ENCODE measurements at places on chromosomes 7 and 10.

- no peak for DNase-seq
Measured at GRCh38 chr10:110664483-110665420, 20.6 kb downstream of the RBM20 start.

DNA sequence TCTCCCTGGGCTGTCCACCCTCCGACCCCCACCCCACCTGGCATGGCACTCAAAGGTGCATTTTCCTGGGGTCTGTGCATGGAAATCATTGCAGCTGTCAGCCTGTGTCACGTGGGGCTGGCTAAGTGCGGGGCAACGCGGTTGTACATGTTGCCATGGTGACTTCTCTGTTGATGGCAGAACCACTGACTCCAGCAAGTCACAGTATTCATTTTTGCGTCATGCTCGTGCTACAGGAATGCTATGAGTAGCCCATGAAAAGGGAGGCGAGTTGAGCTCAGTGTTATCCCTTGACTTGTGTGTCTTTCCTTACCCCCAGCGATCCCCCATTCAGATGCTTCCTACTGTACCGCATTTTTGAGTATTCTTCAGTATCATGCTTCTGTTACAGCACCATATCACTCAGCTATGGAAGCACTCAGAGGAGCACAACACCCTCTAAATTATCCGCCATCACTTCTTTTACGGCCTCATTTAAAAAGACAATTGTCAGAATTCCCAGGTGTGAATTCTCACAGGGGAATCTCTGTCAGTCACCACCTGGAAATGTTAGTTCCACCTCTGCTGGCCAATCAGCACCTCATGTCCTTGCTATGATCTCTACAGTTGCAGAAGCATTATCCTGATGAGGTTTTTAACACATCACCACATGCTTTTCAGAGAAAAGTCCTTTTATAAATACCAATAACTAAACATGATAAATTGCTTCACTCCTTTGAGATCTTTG lies 194.4 kb upstream of the C7orf33 start:
- DNase-seq = no peak

DNA sequence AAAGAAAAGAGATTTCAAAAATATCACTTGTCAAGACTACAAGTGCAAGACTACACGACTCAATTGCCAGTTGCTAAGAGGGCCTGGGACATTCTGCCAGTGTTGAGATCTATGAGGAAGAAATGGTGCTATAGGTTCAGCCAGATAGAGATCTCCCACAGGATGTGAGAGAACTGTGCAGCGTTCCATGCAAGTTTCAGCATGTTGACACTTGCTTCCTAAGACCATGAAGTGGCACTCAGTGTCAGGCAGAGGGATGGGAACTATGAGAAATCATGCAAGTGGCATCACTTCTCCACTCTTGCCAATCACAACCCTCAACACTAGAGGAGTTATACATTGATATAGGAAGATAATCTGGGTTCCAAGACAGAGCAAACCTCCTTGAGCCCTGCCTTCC lies 210.3 kb downstream of the CHRM2 start:
- DNase-seq = no peak

GRCh38 chr10:79084012-79084971 lies 15.5 kb downstream of the ZMIZ1 start:
- no peak for DNase-seq
